GM12878 (cell line): ENCODE measurements at places on chromosomes 5 and 9.

- no peak for DNase-seq
Measured at GRCh38 chr9:108910914-108911313, 23.0 kb downstream of the ELP1 start.

- no peak for DNase-seq
Measured at GRCh38 chr9:115393976-115394775, 276.2 kb upstream of the TNC start.

DNA sequence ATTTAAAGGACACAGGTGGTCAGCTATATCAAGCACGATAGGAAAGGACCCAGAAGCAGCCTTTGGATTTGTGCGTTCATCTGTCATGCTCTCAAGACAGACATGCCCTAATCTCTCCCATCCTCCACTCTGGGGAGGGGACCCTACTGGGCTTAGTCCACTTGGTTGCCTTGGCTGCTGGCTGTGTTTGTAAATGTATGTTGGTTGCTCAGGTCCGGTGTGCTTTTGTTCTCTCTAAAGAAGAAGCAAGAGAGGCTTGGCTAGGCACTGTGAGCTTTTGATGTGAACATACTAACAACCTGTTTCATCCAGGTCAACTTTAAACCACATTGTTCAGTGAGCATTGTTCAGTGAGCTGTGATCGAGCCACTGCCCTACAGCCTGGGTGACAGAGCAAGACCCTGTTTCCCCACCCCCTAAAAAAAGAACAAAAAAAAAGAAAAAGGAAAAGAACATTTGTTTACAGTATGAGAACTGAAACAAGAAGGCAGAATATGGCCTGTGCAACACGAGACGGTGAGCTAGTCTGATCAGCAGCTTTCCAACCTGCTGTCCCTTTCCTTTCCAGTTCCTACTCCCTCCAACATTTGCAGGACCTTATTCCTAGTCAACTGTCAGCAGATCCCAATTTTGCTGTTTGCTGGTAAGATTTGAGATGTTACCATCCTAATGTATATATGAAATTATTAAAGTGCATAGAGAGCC lies 228.3 kb downstream of the ARHGAP26 start:
- DNase-seq: peak; percentile 62

DNA sequence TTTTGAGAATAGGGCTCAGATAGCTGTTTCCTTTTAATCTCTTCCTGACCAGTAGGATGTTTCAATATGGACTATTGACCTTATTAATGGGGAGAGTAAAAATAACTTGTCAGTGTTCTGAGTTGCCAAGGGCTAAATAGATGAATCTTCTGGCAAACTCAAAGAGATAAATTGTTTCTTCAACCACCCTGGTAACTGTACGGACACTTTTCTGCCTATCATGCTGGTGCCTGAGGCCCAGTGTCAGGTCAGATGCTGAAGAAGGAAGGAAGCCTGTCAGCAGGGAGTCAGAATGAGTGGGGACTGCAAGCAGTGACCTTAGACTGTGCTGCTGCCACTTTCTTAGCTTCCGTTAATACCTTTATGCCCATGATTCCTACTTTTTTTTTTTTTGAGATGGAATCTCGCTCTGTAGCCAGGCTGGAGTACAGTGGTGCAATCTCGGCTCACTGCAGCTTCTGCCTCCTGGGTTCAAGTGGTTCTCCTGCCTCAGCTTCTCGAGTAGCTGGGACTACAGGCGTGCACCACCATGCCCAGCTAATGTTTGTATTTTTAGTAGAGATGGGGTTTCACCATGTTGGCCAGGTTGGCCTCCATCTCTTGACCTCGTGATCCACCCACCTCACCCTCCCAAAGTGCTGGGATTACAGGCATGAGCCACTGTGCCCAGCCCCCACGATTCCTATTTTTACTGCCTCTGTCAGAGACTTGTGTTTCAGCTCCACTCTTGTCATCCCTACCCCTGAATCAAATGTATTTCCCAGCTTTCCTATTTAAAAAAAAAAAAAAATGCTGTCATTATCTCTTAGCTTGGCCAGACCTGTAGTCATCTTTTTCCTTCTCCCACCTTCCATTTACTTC lies 33.7 kb downstream of the TGFBR1 start:
- DNase-seq: no peak
